Activated CD4-positive, alpha-beta T cell treated with anti-CD3 and anti-CD28 coated beads, Interleukin-2, amount 50 U/mL, for 24 hours (primary cell): ENCODE measurements at places on chromosomes 6 and 20.

- DNase-seq: no peak
Measured at GRCh38 chr6:94501516-94501915, 1075.8 kb upstream of the MANEA start.

- DNase-seq: no peak
Measured at GRCh38 chr20:61317966-61318530, 66.0 kb downstream of the CDH4 start.

- no peak for DNase-seq
Measured at GRCh38 chr20:21804802-21805201, 99.3 kb downstream of the PAX1 start.

DNA sequence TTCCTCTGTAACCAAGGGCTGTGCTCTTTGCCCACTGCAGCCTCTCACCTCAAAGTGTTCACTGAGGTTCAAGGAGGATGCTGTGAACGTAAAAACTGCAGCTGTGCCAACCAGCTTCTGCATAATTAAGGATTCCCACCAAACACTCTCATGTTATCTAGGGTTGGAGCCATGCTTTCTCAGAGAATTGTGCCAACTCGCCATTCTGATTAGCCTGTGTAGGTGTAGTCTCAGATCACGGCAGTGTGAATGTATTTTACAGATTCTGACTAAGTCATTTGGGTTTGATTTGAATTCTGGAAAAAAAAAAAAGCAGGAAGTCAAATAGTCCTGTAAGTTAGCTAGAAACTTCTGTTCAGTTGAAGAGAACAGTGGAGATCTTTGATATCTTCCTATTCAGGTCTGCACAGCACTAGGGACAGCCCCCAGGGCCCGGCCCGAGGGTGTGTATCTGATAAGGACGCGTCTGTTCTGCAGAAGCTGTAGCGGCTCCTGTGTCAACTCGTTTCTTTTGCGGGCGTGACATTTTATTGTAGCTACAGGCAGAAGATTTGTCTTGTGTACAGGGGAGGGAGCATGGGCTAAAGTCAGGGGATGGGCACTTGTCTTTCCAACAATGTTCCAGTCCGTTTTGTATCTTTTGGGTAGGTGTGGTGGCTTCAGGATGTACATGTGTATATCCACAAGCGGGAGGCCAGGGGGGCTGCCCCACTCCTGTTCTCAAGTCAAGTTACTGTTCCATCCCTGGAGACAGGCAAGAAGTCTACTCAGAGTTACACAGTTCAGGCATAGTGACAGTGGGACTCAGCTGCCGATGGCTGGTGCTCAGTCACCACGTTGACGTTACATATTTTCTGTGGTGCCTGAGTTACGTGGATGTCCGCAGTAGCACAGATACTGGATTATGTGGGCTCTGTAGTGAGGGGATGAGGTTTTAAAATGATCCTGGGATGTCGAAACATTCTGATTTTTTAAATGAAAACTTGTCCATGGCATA is 12.4 kb downstream of the IRF4 start:
- DNase-seq: no peak
